ENCODE measurements at places on chromosomes 2 and 18.
A peak's percentile ranks its signal among the peaks of the same experiment; 100 is the strongest.

DNA sequence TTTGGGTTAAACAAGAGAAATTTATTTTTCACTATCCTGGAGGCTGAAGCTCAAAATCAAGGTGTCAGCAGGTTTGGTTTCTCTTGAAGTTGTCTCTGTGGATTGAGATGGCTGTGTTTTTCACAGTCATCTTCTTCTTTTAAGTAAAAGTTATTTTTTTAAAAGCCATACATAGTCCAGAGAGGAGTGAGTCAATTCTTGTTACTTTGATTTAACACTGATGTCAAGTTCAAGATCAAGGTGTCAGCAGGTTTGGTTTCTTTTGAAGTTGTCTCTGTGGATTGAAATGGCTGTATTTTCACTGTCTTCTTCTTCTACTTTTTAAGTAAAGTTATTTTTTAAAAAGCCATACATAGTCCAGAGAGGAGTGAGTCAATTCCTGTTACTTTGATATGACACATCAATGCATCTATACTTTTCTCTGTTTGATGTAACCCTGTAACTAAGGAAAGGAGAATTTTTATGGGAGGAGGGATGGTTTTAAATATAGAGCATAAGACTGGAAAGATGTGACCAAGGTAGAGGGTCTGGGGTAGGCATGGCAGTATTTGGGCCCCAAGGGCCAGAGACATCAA, 22.5 kb upstream of the RASGRP3 start:
- no peak for DNase-seq

- DNase-seq = no peak
These were observed 16.0 kb downstream of the MALL start for GRCh38 chr2:110099471-110100225.

DNA sequence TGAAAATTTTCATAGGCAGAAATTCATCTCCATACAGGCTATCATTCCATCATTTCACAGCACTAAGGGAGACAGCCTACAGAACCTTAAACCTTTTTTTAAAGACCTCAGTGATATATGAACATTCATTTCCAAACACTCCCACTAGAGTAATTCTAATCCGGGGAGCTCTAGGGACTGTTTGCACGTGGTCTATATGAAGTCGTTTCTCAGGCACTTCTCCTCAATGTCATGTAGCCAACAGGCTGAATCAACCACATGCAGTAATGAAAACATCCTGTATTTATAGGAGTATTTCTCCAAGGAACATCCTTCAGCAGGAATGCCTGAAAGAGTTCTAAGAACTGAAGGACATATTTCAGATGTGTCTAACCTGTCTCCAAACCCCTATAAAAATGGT, 97.3 kb upstream of the CREB1 start:
- DNase-seq = no peak

- DNase-seq = peak; percentile 11
These were observed 1.4 kb downstream of the PTGR3 start for GRCh38 chr18:75207310-75208154.

GRCh38 chr18:59737776-59738300, 40.6 kb upstream of the CCBE1 start:
- DNase-seq = no peak

DNA sequence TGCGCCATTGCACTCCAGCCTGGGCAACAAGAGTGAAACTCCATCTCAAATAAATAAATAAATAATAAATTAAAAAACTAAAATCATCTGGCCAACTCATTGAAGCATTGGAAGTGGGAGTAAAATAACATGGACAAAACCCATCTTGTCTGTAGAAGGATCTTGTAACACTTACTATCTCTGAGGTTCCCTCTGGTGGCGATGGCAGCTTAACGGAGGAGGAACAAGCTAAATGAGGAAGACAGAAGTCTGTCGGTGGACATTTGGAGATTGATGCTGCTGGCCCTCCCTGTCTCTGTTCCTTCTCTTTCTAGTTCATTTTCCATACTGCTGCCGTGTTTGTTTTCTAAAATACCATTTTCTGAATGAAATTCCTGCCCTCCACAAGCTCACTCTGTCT, 43.4 kb downstream of the ZCCHC2 start:
- DNase-seq = no peak

DNA sequence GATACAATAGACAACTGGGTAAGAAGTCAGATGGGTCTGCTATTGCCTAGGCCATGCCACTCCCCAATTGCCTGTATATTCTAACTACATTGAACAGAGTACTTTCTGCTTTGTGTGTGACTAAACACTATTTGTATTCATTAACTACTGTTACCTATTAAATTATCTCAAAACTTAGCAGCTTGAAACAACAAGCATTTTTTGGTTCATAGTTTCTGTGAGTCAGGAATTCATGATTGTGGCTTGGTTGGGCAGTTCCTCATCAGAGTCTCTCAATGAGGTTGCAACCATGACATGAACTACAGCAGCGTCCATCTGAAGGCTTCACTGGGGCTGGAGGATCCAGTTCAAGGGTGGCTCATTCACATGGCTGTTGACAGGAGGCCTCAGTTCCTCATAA, 205.7 kb downstream of the EN1 start:
- DNase-seq = no peak

DNA sequence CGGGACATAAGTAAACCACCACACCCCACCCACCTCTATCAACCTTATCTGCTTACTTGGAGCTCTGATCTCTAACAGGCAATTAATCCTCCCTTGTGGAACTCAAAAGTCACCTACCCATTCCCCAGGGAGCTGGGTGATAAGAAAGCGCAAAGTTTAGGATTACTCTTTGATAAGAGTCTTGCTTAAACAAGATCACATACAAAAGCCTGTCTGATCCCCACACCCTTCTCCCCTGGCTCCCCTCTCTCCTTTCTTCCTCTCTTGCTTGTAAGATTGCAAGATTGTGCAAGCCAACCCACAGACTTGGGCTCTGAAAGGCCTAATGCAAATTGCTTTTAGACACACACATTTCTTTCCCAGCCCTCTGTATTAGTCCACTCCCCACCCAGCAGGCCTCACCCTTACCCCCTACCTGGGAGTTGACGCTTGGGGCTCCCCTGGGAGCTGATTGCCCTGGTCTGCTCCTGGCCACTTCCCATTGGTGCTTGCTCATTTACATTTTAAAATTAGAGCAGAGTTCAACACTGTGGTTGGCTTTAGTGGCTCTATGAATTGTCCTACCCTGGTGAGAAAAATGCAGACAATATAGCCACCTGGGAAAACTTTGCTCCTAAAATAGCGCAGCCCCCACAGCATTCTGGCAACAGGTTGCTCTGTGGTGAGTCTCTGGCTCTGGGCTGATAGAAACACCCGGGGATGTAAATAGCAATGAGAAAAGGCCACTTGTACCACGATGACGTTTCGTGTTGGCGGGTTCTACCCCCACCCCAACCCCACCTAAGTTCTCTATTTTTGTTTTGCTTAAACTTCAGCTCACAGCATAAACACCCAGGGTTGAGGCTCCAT, 92.8 kb upstream of the MSH2 start:
- DNase-seq = no peak

- no peak for DNase-seq
These were observed 165.4 kb upstream of the SLC1A4 start for GRCh38 chr2:64823794-64824193.

GRCh38 chr2:172100080-172100934, 2.4 kb downstream of the DLX2 start:
- no peak for DNase-seq

DNA sequence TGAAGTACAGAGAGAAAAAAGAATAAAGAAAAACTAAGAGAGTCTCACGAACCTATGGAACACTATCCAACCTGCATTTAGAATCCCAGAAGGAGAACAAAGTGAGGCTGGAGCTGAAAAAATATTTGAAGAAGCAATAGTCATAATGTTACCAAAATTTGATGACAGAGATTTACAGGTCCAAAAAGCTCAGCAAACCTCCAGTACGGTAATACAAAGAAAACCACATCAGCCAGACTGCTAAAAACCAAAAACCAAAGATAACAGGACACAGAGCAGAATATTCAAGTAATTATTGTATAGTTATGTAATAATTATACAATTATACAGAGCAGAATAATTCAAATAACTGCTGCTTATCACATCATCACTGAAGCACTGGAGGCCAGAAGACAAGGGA, 23.7 kb downstream of the ATL2 start:
- DNase-seq = no peak

- DNase-seq = no peak
These were observed 116.3 kb downstream of the ZNF532 start for GRCh38 chr18:58980991-58981390.

DNA sequence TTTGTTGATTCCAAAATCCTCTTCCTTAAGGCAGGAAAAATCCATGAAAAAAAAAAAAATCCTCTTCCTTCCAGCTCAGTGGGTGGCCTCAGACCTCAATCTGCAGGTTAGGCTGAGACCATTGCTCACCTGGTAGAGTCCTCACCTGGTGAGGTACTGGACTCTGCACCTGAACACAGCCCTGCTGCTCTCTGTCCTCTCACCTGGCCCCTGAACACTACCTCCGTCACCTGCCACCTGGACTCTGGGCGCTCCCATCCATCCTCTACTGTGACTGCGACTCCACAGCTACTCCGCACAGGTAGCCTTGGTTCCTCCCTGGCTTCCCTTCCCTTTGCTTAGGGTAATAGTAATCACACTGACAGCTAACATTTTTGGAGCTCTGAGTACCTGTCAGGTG, 22.1 kb downstream of the TYMS start:
- DNase-seq = no peak

DNA sequence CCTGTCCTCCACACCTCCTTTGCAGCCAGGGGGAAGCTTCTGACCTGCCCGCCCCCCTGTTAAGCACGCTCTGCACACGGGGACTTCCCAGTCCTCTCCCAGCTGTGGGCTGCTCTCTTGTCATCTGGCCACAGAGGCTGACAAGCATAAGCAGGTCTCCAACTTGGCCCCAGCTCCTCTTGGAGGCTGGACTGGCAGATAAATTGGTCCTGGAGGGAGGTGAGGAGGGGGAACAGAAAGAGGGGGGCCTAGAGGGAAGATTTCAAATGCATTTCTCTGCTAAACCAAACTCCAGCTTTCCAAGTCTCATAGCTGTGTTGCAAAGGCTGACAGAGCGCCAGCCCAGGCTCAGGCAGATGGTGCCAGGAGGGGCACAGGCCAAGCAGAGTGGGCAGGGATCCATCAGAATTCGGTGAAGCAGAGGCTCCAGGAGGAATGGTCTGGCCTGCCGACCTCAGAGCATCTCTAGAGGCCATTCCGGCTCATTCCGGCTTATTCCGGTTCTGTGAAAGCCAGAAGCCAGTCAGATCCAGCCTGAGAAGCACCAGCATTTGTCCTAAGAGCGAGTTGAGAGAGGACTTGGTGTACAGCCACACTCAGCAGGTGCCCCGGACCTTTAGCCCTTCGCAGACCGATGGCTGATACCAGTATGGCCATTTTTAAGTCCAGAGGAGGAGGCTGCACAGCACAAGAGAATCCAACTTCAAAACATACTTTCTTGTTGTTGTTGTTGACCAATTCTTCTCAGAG, 508.9 kb upstream of the MYT1L start:
- DNase-seq = no peak

- DNase-seq = no peak
These were observed 192.4 kb downstream of the ZBTB7C start for GRCh38 chr18:48216639-48217257.

GRCh38 chr2:118992740-118993391, 50.9 kb downstream of the MARCO start:
- no peak for DNase-seq

DNA sequence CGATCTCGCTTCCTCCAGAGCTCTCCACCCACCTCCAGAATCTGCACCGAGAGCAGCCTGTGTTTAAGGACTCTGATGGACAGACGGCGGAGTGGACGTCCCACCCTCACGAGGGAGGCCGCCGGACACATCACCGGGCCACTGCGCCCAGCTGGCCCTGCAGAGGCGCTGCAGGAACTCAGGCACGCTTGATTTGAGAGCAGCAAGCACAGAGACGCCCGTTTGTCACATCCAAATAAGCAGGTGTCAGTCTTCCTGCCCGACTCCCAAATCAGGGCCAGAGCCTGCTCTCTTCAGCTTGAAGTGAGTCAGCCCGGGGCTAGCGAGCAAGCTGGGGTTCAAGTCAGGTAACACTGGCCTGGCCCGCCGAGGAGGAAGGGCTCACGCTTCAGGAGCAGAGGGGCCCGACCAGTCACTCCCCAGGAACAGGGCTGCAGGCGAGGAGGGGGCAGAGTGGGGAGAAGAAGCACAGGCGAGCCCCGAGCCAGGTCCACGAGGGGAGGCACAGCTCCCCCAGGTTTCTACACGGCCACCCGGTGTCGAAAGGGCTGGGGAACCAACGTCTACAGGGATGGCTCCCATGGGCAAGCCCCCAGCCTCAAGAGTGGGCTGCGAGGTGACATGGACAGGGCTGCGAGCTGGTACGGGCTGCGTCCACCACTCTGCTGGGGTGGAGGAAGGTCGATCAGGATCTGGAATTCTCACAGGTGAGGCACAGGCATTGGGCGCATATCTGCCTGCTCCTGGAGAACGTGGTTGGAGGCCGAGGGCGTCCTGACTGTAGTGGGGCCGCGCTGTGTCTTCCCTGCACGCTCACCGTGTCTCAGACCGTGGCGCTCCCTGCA, 52.5 kb upstream of the CTDP1 start:
- no peak for DNase-seq

- no peak for DNase-seq
These were observed 399.7 kb upstream of the ID2 start for GRCh38 chr2:8281950-8282857.

GRCh38 chr18:66136039-66136438, 385.2 kb downstream of the CDH7 start:
- DNase-seq = no peak

DNA sequence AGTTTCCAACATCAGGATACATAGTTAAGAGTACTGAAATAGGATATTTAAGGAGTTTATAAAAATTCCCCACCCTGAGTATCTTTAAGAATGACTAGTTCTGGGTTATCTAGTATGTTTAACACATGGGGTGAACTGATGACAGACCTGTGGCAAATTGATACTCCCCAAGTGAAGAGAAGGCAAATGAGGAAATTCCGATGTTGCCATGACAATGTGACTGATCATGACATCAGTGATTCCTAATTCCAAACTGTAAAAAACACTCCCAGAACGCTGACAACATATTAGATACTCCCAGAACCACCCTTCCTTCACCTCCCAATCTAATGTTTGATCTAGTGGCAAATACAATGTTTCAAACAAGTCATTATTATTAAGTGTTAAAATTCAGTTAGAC, 77.6 kb downstream of the RBMS1 start:
- no peak for DNase-seq
